ENCODE measurements at places on chromosomes 4 and X.

DNA sequence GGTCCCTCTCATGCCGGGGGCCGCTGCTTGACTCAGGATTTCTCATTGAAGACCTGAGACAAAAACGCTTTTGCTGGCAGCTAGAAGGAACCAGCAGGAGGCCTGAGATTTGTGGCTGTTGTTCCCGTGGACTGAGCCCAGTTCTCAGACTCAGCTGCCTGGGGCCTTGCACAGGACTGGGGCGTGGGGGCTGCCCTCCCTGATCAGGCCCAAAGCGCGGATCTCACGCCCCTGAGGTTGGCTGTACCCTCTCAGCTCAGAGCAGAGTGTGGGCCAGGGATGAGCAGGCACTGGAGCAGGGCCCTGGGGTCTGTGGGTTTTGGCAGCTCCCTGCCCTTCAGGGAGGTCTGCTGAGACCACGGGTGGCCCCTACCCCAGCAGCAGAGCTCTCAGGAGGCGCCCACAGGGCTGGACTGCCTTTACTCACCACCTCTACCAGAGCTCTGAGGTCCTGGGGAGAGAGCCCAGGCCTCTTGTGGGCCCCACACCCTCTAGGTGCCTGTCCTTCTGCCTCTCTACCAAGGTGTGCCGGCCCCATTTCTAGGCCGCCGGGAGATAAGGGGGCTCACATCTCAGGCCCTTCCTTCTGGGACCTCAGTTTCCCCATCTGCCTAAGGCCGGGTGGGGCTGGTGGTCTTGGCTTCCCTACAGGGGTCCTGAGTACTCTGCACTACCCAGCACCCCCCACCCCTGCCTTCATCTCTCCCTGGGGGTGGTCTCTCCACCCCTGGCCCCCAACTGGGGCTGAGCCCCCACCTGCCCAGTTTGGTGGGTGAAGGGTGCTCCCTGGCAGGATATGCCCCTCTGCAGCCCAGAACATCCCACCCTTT is 5.6 kb downstream of the MSANTD1 start:
- no peaks in the 10 kb centered on the region for H3K27me3 ChIP-seq
- no peak overlapping the region for H3K27ac ChIP-seq
- H3K4me1 ChIP-seq: no peaks in the 10 kb centered on the region
- DNase-seq: no peak
- no peaks in the 10 kb centered on the region for H3K36me3 ChIP-seq

GRCh38 chr4:137375111-137375850 is 157.0 kb downstream of the PCDH18 start:
- H3K36me3 ChIP-seq: no peaks in the 10 kb centered on the region
- no peaks in the 10 kb centered on the region for H3K4me1 ChIP-seq
- no peaks in the 10 kb centered on the region for H3K27me3 ChIP-seq
- no peak overlapping the region for H3K27ac ChIP-seq
- no peak for DNase-seq

- DNase-seq: no peak
- H3K4me1 ChIP-seq: no peaks in the 10 kb centered on the region
- no peaks in the 10 kb centered on the region for H3K36me3 ChIP-seq
- no peak overlapping the region for H3K4me3 ChIP-seq
- no peaks in the 10 kb centered on the region for H3K27me3 ChIP-seq
- no peak overlapping the region for H3K27ac ChIP-seq
Measured at GRCh38 chr4:37938208-37938607, 22.0 kb upstream of the PTTG2 start.

GRCh38 chrX:37677765-37678164 is 7.8 kb upstream of the XK start:
- H3K4me1 ChIP-seq: no peaks in the 10 kb centered on the region
- H3K36me3 ChIP-seq: no peaks in the 10 kb centered on the region
- H3K27ac ChIP-seq: no peak overlapping the region
- H3K27me3 ChIP-seq: no peaks in the 10 kb centered on the region

GRCh38 chrX:129523079-129523911 is at the start of gene SMARCA1:
SMARCA1 (minus strand) TSS chrX:129523490; CDS start chrX:129523370, 120 bp downstream.
- no peaks in the 10 kb centered on the region for H3K36me3 ChIP-seq
- no peaks in the 10 kb centered on the region for H3K27me3 ChIP-seq
- peak within 1 kb of the TSS; percentile 41 for H3K4me3 ChIP-seq
- no peak for DNase-seq
- peaks cover 7% of the 10 kb centered on the region for H3K4me1 ChIP-seq

DNA sequence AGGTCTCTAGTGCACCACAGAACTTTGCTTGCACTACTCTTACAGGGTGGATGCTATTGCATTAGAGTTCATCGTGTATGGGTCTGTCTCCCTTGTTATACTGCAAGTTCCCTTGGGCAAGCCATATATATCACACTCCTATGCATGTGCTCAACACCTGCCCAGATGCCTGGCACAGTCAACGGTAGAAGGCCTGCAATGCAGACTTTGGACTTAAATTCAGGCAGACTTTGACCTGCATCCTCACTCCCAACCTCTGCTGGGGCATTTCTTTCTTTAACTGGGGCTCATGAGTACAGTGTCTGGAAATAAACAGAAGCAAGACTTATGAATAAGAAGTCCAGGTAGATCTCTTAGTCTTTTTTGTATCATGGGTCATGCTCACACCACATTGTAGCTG is 148.2 kb downstream of the LDB2 start:
- no peaks in the 10 kb centered on the region for H3K27me3 ChIP-seq
- no peak overlapping the region for H3K27ac ChIP-seq
- no peaks in the 10 kb centered on the region for H3K4me1 ChIP-seq
- DNase-seq: no peak
- no peak overlapping the region for H3K4me3 ChIP-seq

DNA sequence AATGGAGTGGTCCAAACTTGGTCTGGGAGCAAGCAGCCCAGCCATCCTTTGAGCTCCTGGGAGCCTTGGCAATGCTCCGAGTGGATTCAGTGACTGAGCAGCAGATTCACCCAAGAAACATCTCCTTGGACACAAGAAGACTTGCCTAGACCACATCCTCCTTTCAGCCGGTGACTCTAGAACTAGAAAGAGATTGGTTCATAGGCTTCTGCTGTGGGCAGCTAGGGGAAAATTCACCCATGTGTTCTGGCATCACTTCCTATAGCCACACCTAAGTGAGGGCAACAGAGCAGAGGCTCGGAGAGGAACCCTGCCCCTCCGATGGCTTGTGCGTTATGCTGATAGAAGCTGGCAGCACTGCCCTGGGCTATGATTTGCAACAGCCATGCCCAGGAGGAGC is 16.0 kb downstream of the ZNF275 start:
- H3K27ac ChIP-seq: no peak overlapping the region
- H3K27me3 ChIP-seq: no peaks in the 10 kb centered on the region
- H3K4me3 ChIP-seq: no peak overlapping the region
- no peak for DNase-seq

DNA sequence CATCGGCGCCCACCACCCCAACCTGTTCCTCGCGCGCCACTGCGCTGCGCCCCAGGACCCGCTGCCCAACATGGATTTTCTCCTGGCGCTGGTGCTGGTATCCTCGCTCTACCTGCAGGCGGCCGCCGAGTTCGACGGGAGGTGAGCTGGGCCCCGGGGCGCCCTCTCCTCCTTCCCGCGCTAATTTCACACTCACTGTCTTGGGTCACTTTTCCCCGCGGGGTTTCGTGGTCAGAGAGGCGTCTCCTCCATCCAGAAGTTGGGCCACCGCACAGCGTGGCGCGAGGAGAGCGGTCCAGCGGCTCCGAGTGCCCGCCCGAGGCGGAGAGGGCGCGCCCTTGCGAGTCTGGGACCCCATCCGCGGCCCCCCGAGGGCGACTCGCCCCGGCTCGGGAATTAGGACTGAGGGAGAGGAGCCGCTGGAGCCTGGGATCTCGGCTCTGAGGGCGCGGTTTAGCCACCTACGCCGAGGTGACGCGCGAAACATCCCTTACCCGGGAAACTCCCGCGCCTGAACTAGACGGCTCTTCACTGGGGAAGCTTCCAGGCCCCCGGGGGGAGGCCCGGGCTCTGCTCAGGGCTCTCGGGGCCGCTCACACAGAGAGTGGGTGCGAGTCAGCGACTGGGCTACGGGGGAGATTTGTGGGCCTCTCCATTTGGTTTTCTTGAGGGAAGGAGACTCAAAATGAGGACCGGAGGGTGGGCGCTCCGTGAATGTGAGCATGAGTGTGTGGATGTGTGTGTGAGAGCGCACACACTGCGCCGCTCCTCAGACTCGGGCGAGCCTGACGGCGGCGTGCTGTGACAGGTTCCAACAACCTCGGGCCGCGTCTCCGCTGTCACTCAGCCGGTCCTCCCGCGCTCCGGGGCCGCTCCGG is 551 bp downstream of the NPNT start:
- peaks cover 13% of the 10 kb centered on the region for H3K27me3 ChIP-seq
- no peak overlapping the region for H3K4me3 ChIP-seq
- H3K27ac ChIP-seq: no peak overlapping the region
- H3K36me3 ChIP-seq: no peaks in the 10 kb centered on the region
- DNase-seq: peak; percentile 1

- no peaks in the 10 kb centered on the region for H3K36me3 ChIP-seq
- no peaks in the 10 kb centered on the region for H3K4me1 ChIP-seq
- no peak overlapping the region for H3K27ac ChIP-seq
- no peak overlapping the region for H3K4me3 ChIP-seq
- no peak for DNase-seq
Measured at GRCh38 chrX:118726396-118726795, 1.0 kb upstream of the IL13RA1 start.

DNA sequence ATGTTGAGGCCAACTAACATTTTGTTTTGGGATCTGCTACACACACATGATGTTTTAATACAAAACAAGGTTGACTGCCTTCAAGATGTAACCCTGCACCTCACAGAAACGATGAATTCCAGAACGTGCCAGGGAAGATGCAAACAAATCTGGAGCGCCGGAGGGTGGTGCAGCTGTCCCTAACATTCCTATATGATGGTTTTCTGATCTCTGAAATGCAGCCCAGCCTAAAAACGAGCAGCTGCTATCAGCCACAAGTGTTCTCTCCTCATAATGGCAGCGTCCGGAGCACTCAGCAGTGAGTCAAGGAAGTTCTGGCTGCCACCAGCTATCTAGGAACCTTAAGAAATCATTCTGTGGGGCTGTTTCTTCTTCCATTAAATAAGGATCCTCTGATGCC is 333.4 kb downstream of the NR3C2 start:
- H3K36me3 ChIP-seq: peaks cover 2% of the 10 kb centered on the region
- no peak overlapping the region for H3K4me3 ChIP-seq
- no peak overlapping the region for H3K27ac ChIP-seq
- no peaks in the 10 kb centered on the region for H3K4me1 ChIP-seq
- no peaks in the 10 kb centered on the region for H3K27me3 ChIP-seq
- DNase-seq: no peak

- no peaks in the 10 kb centered on the region for H3K36me3 ChIP-seq
- no peaks in the 10 kb centered on the region for H3K4me1 ChIP-seq
- no peak for DNase-seq
Measured at GRCh38 chrX:5753291-5753690, 475.4 kb downstream of the NLGN4X start.

DNA sequence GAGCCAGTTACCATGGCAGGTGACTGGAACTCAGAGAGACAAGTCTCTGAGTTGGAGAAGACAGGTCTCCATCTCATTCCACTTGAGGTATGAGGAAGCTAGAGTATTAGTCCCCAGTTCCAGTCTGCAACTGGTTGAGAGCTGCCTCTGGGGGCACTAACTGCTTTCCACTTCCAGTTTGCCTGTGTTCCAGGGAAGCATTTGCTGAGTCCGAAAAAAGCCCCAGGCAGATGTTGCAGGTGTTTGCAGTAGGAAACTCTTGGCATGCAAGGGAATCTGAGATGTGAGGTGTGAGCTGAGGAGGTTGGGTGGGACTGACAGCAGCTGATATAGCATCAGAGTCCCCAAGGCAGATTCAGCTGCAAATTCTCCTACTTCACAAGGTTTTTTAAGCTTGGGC is 272.2 kb upstream of the CASK start:
- H3K4me1 ChIP-seq: no peaks in the 10 kb centered on the region
- H3K36me3 ChIP-seq: no peaks in the 10 kb centered on the region
- H3K27ac ChIP-seq: no peak overlapping the region
- H3K4me3 ChIP-seq: no peak overlapping the region
- H3K27me3 ChIP-seq: no peaks in the 10 kb centered on the region

DNA sequence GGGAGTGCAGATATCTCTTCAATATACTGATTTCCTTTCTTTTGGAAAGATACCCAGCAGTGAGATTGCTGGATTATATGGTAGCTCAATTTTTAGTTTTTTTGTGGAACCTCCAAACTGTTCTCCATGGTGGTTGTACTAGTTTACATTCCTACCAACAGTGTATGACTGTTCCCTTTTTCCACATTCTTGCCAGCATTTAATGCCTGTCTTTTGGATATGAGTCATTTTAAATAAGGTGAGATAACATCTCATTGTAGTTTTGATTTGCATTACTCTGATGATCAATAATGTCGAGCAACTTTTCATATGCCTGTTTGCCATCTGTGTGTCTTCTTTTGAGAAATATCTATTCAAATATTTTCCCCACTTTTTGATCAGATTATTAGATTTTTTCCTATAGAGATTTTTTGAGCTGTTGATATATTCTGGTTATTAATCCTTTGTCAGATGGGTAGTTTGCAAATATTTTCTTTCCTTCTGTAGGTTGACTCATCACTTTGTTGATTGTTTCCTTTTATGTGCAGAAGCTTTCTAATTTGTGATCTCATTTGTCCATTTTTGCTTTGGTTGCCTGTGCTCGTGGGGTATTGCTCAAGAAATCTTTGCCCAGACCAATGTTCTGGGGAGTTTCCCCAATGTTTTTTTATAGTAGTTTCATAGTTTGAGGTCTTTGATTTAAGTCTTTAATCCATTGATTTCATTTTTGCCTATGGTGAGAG is 552.7 kb downstream of the ZNF674 start:
- no peak overlapping the region for H3K4me3 ChIP-seq
- H3K36me3 ChIP-seq: no peaks in the 10 kb centered on the region
- H3K4me1 ChIP-seq: no peaks in the 10 kb centered on the region
- H3K27ac ChIP-seq: no peak overlapping the region
- H3K27me3 ChIP-seq: no peaks in the 10 kb centered on the region

- H3K27me3 ChIP-seq: no peaks in the 10 kb centered on the region
- H3K4me3 ChIP-seq: no peak overlapping the region
- no peaks in the 10 kb centered on the region for H3K4me1 ChIP-seq
- H3K36me3 ChIP-seq: no peaks in the 10 kb centered on the region
- no peak overlapping the region for H3K27ac ChIP-seq
Measured at GRCh38 chr4:15735536-15735935, 32.7 kb downstream of the BST1 start.

DNA sequence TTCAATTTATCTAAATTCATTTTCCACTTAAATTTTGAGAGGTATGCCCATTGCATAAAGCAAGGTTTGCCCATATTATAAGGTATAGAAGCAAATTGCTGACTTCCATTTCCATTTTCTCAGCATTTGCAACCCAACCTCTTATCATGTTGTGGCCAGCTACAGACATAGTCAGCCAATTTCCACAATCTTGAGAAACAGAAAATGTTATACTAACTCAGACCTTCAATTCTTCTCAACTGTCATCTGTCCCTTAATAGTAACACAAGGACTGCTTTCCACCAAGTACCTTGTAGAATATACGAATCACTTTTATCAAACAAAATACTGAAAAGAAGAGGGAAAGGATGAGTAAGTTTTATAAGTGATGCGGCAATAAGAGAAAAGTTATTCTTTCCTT is 11.2 kb upstream of the GRIA3 start:
- H3K4me3 ChIP-seq: no peak overlapping the region
- H3K4me1 ChIP-seq: no peaks in the 10 kb centered on the region
- H3K36me3 ChIP-seq: no peaks in the 10 kb centered on the region
- H3K27ac ChIP-seq: no peak overlapping the region
- no peaks in the 10 kb centered on the region for H3K27me3 ChIP-seq
